ENCODE measurements at places on chromosomes 7 and 10.
A peak's percentile ranks its signal among the peaks of the same experiment; 100 is the strongest.

DNA sequence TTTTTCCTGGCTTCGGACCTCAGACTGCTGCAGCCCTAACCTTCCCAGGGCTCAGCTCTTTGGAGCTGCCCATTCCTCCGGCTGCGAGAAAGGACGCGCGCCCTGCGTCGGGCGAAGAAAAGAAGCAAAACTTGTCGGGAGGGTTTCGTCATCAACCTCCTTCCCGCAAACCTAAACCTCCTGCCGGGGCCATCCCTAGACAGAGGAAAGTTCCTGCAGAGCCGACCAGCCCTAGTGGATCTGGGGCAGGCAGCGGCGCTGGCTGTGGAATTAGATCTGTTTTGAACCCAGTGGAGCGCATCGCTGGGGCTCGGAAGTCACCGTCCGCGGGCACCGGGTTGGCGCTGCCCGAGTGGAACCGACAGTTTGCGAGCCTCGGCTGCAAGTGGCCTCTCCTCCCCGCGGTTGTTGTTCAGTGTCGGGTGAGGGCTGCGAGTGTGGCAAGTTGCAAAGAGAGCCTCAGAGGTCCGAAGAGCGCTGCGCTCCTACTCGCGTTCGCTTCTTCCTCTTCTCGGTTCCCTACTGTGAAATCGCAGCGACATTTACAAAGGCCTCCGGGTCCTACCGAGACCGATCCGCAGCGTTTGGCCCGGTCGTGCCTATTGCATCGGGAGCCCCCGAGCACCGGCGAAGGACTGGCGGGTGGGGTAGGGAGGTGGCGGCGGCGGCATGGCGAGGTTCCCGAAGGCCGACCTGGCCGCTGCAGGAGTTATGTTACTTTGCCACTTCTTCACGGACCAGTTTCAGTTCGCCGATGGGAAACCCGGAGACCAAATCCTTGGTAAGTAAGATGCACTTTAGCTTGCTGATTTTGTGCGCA is at the start of gene PLXDC2:
Gene PLXDC2, plus strand, starts transcription at position 22 of the 820 bp plus-strand sequence.
- peak; percentile 32 for DNase-seq

- no peak for DNase-seq
Measured at GRCh38 chr7:12712236-12712635, 24.8 kb downstream of the ARL4A start.

- DNase-seq, result no peak
Measured at GRCh38 chr7:12146813-12147212, 64.3 kb upstream of the TMEM106B start.

GRCh38 chr7:129882531-129882930 is 70.2 kb downstream of the UBE2H start:
- DNase-seq, result no peak

- DNase-seq, result no peak
Measured at GRCh38 chr7:77351539-77352004, 64.6 kb downstream of the GSAP start.
